SW480 (cell line): ENCODE measurements at places on chromosomes 7 and 10.

DNA sequence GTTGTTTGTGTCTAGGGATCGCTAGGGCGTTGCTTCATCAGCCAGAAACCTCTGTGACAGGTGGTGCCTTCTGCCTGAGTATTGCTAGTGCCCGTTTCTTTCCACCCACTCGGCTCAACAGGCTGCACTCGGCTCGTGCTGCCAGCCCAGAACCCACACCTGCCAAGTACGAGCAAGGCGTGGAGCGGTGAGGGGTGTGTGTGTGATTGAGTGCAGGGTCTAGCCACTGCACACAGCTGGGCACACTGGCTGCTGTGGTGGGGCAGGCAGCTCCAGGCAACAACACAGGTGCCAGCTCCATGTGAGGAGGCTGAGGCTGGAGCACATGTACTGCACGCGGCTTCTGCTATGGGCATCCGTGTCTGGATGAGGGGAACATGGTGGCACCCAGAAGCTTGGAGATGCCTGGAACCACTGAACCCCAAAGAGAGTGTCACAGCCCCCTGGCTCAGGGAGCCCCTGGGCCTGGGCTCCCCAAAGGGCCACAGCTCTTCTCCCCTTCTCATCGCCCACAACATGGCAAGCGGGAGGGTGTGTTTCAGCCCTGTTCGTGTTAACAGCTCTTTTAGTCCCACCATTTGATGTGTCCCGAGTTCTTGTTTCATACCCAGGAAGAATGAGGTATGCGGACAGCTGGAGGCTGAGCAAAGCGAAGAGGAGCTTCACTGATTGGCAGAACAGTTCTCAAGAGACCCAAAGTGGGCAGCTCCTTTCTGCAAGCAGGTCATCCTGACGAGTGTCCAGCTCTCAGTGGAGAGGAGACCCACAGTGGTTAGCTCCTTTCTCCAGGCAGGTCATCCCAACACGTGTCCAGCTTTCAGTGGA is 78.1 kb downstream of the HDAC9 start:
- DNase-seq, result no peak

DNA sequence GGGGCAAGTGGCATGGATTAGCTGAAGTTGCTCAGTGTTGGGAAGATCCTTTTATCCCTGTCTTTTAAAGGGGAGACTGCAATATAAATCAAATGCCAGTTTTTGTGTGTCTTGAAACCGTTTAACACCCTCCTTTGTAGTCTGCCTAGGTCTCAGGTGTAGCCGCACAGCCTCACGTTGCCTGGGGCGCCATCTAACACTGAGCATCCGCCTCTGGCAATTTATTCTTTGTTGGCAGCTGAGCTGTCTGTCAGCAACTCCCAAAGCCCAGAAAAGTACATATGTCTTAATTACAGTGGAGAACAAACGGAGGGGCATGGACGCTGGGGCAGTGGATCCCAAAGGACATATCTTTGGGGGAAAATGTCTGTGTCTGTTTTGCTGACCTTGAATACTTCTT is 254.7 kb downstream of the STK31 start:
- DNase-seq, result no peak

GRCh38 chr10:68800211-68800610 is 27.1 kb upstream of the STOX1 start:
- no peak for DNase-seq

DNA sequence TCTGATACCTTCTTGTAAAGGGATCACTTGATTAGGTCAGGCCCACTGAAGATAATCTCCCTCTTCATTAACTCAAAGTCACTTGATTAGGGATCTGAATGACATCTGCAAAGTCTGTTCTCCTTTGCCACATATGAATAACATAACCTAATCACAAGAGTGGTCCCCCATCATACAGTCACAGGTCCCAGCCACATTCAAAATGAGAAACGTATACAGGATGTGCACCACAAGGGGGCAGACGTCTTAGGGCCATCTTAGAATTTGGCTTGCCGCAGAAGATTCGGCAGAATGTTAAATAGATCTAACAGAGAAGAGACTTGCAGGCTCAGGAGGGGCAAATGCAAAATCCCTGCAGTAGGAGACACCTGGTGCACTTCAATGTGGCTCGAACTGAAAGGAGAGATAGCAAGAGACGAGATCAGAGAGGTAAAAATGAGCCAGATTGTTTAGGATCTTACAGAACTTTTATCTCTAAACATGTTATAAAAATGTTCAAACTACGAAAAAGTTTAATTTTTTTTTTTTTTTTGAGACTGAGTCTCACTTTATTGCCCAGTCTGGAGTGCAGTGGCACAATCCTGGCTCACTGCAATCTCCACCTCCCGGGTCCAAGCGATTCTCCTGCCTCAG is 10.4 kb upstream of the SMC3 start:
- peak; percentile 21 for DNase-seq

- no peak for DNase-seq
These were observed 101.0 kb upstream of the PDE1C start for GRCh38 chr7:32171248-32171647.

DNA sequence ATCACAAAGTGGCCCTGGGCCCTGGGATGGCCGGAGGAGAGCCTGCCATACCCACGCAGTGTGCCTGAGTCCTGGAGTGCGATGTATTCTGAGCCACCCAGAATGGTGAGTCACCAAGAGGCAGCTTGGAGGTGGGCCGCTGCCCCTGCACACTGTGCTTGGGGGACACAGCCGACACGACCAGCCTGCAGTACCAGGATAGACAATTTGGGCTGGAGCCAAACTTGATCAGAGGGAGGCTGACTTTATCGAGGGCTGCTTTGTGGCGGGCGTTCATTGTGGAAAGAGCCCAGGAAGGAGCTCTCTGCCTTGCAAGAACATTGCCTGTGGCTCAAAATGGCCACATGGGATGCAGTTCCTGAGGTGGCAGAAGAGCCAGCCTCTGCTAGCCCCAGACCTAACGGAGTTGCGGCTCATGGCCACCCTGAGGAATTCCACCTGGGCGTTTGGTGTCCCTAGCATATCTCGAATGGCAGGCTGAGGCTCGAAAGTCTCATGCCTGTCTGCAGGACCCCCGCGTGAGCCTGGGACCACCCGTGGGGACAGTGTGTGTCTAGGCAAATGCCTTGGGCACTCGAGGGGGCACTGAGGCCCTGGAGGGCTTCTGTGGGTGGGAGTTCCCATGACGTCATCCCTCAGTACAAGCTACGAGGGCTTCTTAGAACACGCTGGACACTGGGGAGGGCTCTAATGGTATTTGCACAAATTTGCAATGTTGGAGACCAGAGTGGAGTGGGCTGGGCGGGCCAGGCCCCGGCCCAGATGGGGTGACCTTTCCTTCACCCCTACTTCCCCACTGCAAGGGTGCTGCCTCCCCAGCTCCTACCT is 79.7 kb downstream of the LHPP start:
- no peak for DNase-seq

DNA sequence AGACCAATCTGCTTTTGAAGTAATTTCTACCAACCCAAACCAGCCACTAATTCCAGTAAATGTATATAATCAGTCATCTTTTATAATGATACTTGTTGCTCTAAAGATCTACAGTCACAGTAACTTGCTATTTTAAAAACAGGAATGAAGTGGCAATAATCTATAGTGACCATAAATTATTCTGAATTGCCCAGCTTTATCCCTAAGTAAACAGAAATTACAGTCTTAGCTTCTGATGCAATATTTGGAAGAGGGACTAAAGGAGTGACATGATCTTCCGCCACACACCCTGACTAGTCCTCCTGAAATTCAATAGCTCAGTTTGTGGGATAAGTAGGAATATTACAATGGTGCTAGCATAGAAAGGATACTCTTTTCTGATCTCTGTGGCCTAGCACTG is 96.1 kb downstream of the ATE1 start:
- no peak for DNase-seq

DNA sequence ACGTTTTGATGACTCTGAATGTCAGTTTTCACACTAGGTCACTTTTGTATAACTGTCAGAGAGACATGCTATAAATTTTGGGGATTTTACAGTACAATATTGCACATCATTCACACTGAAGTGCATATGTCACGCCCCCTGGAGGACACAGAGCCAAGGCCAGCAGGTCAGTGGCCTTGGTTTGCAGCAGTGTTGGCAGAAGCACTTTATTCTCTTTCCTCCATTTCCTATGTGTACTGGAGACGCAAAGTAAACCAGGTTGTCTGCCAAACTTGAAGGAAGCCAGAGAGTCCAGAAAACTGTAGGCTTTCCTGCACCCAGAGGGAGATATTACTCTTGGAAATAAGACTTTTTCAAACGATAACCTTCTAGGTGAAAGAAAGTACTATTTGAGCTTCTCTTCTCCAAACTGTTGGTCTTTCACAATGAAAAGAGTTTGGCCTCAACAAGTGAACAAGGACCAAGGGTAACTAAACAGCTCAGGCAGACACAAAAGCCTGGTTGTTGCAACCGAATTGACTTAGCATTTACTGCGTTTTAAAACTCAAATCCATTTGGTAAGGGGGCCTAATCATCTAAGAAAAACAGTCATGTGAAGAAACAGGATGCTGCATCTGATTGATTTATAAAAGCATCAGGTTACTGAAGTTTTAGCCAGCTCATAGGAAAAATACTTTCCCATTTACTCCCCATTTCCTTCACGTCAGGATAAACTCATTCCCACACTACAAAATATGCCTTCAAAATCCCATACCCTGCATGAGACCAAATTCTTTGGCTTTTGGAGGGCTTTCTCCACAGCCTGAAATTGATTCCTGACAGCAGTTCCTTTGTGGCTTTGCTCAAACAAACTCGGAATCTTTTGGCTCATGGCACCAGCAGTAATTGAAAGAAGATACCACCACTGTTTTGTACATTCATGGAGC is 83.0 kb upstream of the SEC61G start:
- DNase-seq, result peak; percentile 26

DNA sequence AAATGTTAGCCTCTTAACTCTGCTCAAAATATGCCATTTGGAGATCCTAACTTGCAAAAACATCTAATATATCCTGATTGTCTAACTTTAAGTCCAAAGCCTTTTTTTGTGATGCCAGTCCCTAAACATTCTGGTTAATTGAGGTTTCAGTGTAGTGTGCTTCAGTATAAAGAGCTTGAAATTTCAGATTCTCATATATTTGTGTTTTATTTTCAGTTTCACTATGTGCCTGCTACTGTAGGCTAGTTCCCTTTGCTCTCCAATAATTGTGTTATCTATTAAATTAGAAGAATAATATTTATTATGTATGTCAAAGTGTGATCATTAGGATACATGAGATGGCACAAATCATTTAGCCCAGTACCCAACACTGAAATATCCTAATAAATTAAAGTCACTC is 1361.2 kb downstream of the XPNPEP1 start:
- DNase-seq, result no peak

DNA sequence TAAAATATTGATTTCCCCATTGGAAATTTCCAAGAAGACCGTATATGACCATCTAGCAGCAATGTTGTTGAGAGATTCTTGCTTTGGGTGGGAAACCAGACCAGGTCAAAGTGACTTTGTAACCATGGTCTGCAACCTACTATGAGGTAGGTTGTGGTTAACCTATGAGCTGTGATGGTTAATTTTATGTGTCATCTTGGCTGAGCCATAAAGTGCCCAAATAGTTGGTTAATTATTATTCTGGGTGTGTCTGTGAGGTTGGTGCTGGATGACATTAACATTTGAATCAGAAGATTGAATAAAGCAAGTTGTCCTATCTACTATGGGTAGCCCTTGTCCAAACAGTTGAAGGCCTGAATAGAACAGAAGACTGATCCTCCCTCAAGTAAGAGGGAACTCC is 18.3 kb upstream of the RALA start:
- DNase-seq, result peak; percentile 94

DNA sequence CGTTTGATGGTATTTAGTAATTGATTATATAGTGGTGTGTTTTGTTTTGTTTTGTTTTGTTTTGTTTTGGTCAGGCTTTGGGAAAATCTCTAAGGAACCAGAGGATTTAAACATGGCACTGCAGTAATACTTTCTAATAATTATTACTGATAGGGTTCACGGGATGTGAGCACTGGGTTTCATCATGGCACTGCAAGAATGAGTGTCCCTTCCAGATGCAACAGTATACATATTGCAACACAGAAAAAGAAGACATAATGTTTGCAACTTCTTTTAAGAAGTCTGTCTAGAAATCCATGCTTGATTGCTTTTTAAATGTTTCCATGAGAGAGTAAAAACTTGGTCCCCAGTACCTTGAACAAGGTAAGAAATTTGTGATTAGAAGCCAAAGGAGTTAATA is 2.2 kb upstream of the CDCA7L start:
- no peak for DNase-seq

GRCh38 chr10:72337039-72337629 is 17.6 kb downstream of the DNAJB12 start:
- peak; percentile 61 for DNase-seq

DNA sequence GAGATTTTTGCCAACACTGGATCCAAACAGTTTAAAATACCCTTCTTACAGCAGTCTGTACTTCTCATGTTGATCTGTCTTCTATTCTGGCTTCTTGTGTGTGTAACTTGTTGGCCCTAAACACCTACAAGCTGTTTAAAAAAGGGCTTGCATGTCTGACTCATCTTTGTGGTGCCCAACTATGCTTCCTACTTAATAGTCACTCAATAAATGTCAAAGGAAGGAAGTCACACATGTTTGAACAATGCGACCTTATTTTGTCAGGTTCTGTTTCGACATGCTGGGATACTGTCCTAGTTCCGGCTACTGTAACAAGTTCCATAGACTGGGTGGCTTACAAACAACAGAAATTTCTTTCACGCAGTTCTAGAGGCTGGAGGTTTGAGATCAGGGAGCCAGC is 9.4 kb upstream of the GRK5 start:
- DNase-seq, result no peak

GRCh38 chr7:25863729-25864110 is 288.3 kb upstream of the NFE2L3 start:
- DNase-seq, result no peak

DNA sequence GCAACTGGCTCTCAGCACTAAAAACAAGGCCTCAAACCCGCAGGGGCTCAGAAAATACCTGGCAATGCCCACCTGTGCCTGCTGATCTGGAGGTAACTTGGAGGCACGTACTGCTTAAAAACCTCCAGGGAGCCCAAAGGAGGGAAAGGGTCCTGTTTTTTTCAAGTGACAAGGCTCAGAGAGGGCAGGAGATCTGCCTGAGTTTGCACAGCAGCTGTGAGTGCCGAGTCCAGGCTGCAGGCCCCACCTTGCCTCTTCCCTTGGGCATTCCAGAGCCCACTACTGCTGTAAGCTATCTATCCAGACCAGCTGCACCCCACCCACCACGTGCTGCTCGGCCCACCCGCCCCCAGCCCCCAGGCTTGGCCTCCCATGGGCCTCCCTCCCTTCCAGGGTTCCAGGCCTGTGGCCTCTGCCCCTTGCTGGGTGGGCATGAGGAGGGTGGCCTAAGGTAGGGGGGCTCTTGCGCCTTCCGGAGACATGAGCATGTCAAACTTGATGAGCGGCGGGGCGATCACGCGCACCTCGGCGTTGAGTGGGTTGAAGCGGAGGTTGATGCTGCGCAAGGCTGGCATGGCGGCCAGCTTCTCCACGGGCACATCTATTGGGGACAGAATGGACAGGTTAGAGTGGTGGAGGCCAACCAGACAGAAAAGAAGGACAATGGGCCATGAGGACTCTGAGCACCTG is 17.2 kb upstream of the NPFFR1 start:
- DNase-seq, result no peak

DNA sequence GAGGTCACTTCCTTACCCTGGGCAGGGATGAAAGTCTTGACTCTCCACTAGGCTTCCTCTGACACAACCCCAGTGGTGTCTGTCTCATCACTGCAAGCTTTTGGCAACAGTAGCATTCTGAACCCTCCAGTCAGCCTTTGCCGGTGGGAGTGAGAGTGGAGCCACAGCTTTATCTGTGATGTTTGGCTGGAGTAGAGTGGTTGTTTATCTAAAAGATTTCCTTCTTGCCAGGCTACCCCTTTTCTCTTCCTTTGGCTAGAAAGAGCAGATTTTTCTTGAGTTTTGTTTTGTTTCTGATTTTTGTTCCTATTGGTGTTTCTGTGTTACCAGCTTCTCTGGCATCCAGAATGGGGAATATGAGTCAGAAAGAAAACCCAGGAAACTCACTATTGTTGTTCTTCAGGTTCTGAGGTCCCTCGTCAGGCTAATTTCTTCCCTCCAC is 98.9 kb upstream of the KIF5B start:
- DNase-seq, result no peak
